Stimulated activated CD8-positive, alpha-beta memory T cell treated with anti-CD3 and anti-CD28 coated beads, Interleukin-4, amount 100 ng/mL, for 1 hour (primary cell): ENCODE measurements at places on chromosomes 12 and 14.

- no peak for DNase-seq
These were observed 73.6 kb downstream of the SSPN start for GRCh38 chr12:26268841-26269561.

GRCh38 chr12:24229031-24229700 is 279.7 kb upstream of the SOX5 start:
- no peak for DNase-seq

- no peak for DNase-seq
These were observed 69.6 kb upstream of the CAPRIN2 start for GRCh38 chr12:30824311-30824710.

GRCh38 chr14:52740751-52741150 is 10.8 kb downstream of the STYX start:
- no peak for DNase-seq

- no peak for DNase-seq
These were observed 61.9 kb downstream of the ESR2 start for GRCh38 chr14:64232095-64232838.

- DNase-seq: no peak
These were observed 36.6 kb downstream of the SENP1 start for GRCh38 chr12:48069241-48069640.

- DNase-seq: no peak
These were observed 810 bp downstream of the AACS start for GRCh38 chr12:125065919-125066570.
